ENCODE measurements at places on chromosomes 3 and 15.

GRCh38 chr3:25557694-25558093, 107.0 kb downstream of the TOP2B start:
- DNase-seq, result no peak

DNA sequence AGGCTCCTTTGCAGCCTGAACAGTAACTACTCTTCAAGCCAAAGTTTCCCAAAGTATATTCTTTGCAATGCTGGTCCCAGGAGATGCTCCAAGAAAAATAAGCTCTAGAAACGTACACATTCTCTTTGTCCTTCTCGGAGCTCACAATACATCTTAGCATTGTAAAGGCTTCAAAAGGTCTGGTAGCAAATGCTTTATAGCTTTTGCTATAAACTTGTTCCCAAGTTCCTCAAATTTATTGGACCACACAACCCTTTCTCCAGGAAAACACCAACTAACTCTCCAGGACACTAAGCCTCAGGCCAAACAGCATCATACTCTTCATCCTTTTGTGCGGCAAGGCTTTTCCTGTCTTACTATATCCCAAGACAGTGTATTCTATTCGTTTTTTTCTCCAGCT, 455.6 kb upstream of the PROK2 start:
- no peak for DNase-seq

DNA sequence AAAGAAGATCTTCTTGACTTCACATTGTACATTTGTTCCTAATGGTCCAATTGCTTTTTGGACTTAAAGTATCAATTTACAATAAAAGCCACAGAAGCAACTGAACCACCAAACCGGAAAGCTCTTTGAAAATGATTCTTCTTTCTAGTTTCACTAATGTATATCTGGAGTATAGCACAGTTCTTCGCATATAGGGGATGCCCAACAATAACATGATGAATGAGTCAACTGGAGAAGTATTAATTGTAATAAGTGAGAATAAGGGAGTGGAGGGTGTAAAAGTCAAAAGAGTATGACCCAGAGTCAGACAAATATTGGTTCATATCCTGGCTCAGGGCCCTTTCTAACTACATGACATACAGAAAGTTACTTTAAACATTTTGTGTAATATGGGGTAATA, 425.2 kb downstream of the ZBTB20 start:
- no peak for DNase-seq

GRCh38 chr3:140924097-140924873, 17.4 kb upstream of the SLC25A36 start:
- DNase-seq, result no peak

GRCh38 chr3:108894981-108895380, 58.7 kb downstream of the GUCA1C start:
- no peak for DNase-seq

GRCh38 chr15:85452436-85452835, 72.0 kb downstream of the AKAP13 start:
- no peak for DNase-seq

DNA sequence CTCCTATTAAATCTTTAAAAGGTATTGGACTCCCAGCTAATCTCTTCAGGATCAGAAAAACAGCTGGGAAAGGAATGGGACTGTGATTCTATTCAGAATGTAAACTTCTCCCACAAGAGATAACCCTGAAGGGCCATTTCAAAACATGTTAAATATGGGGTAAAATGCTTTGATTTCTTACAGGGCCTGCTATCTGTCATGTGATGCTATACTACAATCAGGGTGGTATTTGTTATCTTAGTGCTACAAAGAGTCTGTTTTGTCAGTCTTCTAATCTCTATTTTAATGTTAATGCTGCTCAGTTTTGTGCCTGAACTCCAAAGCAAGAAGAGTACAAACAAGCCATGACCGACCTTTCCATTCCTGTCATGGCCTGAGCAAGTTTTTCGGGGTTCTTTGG, 186.9 kb downstream of the TBC1D5 start:
- no peak for DNase-seq

- no peak for DNase-seq
These were observed 25.5 kb upstream of the KLF13 start for GRCh38 chr15:31300981-31301672.

- no peak for DNase-seq
These were observed 31.8 kb downstream of the TTC14 start for GRCh38 chr3:180633722-180634121.

GRCh38 chr15:71768184-71768583, 42.2 kb upstream of the NR2E3 start:
- DNase-seq, result no peak

DNA sequence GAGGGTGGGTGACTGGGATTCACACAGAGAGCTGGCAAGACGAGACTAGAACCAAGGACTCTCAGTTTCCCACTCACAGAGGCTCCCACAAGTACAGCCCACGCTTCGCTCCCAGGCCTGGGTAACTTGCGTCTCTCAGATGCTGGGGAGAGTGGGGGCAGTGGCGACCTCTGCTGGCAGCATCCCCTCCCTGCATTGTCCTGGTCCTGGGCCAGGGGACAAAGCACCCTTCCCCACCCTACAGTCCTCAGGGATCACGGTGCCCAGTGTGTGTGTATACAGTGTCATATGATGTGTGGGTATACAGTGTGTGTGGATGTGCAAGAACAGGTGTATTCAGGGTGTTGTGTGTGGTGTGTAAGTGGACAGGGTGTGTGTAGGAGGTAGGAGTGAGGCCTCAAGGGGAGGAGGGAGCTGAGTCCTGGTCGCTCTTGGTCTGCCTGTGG, 12.8 kb downstream of the VILL start:
- DNase-seq, result peak; percentile 30

DNA sequence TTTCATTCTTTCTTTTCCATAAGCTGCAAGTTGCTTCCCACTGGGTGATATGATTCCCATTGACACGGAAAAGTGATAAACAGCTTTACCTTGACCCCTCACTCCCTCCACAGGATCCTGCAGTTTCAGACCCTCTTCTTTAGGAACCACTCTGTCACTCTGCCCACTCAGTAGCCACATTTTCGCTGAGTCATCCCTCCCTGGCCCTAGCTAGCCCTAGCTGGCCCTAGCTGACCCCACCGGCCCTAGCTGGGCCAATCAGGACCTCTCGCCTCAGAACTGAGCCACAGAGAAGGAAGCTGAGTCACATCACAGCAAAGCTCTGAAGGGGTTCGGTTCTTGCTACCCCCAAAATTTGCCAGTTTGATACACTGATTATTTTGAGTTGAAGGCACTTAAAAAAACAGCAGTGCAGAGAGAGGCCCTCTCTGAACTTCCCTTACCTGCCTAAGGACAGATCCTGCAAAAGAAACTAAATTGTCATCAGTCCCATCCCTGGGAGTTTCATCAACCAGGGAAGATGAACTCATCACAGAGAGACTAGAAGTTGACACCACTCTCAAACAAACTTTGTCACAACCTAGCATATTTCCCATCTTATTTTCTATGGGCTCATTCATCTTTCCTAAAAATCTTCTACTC, 233.5 kb upstream of the PROK2 start:
- no peak for DNase-seq

- no peak for DNase-seq
These were observed 25.9 kb downstream of the PTPN23 start for GRCh38 chr3:47406762-47407149.

- DNase-seq, result no peak
These were observed 393.1 kb upstream of the ATP11B start for GRCh38 chr3:182399978-182400737.

DNA sequence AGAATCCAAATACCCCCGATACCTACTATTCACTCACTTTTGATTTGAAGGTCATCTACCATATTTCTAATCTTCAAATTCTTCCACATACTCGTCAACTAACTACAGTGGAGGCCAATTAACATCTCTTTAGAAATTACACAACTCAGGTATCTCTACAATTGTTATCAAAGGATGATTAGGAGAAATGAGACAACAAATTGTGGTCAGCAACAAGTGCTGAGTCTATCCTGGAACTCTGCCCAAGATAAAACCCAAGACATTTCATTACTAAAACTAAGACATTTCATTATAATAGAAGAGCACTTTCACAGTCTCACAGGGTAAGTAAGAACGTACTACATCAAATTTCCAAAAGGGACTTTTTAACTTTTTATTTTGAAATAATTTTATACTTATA, 100.0 kb downstream of the TBC1D5 start:
- DNase-seq, result no peak

DNA sequence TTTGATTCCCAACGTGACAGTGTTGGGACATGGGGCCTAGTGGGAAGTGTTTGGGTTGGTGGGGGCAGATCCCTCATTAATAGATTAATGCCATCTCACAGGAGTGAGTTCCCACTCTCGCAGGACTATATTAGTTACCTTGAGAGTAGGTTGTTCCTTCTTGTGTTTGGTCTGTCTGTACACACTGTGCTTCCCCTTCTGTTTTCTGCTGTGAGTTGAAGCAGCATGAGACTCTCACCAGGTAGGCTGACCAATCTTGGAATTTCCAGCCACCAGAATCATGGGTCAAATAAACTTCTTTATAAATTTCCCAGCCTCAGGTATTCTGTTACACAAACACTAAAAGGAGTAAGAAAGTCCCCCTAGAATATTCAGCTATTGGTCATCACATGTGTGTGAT, 145.4 kb downstream of the ERC2 start:
- no peak for DNase-seq

DNA sequence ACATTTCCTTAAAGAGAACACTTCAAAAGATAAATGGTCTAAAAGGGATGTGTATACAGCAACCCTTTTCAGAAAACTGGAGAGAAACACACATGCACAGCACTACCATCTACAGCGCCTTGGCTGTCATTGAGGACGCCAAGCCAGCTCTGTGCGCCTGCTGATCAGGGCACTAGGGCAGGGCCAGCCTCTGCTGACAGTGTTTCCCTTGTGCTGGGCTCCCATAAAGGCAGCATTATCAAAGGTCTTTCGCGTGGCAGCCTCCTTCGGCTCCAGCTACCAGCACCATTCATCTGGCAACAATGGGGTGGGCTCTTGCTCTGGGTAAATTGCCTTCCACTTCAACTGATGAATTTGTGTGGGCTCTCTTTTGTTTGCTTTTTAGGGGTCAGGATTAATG, 53.4 kb downstream of the LDHAL6B start:
- no peak for DNase-seq

DNA sequence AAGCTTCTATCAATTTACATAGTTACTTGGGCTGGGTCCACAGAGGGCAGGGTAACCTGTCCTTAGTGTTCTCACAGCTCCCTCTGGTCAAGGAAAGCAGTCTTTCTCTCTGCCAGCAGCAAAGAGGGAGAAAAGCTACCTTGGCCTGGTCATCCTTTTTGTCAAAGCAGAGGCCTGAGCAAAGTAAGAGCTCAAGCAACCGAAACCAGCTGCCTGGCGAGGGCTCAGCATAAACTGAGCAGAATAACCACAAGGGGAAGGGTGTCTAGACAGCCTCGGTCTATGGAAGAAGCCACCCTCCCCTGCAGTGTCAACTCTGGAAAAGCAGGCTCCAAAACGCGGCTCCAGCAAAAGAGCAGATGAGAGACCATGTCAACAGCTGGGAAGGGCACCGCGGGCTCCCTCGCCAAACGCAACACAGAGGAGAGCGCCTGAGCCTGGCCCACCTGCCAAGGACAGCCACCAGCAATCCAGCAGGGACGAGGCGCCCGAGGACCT, 17.4 kb downstream of the LRIG1 start:
- DNase-seq, result no peak

DNA sequence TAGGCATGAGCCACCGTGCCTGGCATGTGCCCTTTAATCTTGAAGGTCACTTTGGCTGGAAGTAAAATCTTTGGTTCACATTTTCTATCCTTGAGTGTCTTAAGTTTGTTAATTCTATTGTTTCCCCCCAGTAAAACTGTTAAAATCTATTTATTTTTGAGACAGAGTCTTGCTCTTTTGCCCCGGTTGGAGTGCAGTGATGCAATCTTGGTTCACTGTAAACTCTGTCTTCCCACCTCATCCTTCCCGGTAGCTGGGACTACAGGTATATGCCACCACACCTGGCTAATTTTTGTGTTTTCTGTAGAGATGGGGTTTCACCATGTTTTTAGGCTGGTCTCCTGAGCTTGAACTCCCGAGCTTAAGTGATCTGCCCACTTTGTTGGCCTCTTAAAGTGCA, 7.7 kb downstream of the PPP4R2 start:
- DNase-seq, result no peak

All from T follicular helper cell (primary cell).